ENCODE measurements at places on chromosomes 1 and 21.

GRCh38 chr1:178057141-178057765 is 36.7 kb upstream of the RASAL2 start:
- no peak for DNase-seq

DNA sequence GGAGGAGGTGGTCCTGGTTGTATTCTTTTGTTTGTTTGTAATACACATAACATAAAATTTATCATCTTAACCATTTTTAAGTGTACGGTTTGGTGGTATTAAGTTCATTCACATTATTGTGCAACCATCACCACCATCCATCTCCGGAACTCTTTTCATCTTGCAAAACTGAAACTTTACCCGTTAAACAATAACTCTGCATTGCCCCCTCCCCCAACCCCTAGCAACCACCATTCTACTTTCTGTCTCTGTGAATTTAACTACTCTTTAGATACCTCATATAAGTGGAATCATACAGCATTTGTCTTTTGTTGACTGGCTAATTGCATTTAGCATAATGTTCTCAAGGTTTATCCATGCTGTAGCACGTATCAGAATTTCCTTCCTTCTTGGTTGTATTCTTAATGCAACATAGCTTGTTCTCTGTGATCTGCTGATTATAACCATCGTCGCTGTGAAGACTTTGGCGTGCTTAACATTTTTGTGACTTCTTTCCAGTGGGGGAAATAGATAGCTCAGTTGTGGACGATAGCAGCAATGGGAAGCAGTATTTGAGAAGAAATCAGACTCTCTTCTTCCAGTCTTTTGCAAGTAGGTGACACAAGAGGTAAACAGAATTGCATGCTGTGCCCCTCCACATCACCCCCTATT is 117.5 kb upstream of the HOOK1 start:
- no peak for DNase-seq

- DNase-seq, result no peak
These were observed 26.9 kb downstream of the EDARADD start for GRCh38 chr1:236421022-236421421.

GRCh38 chr1:36796733-36797132 is 237.6 kb downstream of the GRIK3 start:
- DNase-seq, result no peak

- DNase-seq, result no peak
These were observed 9.7 kb upstream of the FOXO6 start for GRCh38 chr1:41351262-41352151.

DNA sequence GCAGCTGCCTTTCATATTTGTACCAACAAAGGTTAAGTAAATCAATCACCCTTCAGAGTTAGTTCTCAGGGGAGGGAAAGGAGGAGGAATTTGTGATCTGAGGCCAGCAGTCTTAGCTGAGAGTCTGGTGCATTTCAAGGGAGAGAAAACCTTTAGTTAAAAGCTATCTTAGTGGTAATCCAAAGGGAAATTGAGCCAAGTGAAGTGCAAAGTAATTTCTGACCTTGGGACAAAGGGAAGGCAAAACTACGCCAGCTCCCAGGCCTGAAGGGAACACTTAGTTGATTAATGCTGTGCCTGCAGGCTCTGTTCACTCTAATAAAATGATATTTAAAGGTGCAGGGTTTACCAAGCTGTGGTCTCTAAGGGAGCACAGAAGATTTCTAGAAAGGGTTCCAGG is 23.1 kb upstream of the FMOD start:
- DNase-seq, result no peak

DNA sequence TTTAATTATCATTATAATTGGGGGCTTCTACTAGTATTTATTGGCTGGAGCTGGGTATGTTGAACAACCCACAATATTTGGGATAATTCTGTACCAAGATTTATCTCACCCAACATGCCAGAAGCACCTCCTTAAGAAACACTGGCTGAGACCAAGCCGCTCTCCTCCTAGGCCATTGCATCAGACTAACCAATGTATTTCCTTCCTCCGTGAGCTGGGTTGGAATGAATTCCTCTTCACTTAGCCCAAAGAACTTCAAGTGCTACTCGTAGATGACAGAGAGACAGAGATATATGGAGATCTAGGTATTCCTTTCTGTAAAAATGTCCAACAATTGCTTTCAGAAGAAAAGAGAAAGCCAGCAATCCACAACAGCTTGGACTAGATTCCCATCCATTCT is 87.2 kb upstream of the ETS2 start:
- DNase-seq, result no peak

GRCh38 chr1:207972337-207972736 is 61.4 kb upstream of the CD34 start:
- no peak for DNase-seq

DNA sequence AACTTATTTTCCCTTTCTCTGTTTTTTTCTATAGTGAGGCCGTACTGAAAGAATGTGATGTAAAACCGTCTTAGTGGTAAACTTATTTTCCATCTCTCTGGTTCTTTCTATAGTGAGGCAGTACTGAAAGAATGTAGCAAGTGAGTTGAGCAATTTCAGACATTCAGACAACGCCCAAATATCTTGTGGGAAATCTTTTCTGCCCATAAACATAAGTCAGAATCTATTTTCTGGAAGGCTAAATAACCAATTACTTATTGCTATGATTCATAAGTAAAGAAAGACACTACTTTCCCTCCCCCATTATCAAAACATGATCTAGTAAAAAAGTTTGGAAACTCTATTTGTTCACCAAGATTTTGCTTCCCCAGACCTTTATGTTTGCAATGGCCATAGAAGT is 18.8 kb upstream of the SCCPDH start:
- no peak for DNase-seq

DNA sequence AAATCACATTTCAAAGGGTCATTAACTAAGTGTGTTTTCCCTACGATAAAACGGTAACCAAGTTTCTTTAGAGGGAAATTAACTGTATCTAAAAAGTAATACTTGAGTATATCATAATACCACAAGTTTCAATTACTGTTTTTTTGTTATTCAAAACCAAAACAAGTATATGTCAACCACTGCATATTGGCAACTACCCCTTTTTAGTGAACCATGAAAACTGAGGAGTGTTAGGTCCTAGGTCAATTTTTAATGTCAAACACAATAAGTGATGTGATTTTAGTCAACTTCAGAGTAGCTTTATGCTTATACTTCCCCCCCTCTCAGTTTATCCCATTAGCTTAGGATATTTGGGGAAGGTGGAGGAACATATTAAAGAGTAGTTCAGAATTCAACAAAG is 10.4 kb downstream of the NSL1 start:
- DNase-seq, result no peak

- DNase-seq, result no peak
These were observed 22.2 kb upstream of the ERG start for GRCh38 chr21:38520511-38520910.

DNA sequence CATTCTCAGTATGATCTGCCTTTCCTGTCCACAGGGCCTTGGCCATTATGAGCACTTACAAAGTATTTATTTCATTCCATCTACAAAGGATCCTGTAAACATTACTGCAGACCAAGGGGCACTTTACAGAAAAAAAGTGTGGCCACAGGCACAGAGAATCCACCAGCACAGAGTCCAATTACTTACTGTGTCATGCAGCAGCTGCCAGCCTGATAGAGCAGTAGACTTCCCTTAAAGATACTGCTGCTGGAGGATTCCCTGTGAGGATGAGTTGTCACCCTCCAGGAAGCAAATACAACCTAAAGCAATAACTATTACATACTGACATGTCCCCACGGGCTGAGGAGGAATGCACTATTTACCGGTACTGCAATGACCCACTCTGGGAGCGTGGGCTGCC is 97.1 kb upstream of the COG2 start:
- no peak for DNase-seq

DNA sequence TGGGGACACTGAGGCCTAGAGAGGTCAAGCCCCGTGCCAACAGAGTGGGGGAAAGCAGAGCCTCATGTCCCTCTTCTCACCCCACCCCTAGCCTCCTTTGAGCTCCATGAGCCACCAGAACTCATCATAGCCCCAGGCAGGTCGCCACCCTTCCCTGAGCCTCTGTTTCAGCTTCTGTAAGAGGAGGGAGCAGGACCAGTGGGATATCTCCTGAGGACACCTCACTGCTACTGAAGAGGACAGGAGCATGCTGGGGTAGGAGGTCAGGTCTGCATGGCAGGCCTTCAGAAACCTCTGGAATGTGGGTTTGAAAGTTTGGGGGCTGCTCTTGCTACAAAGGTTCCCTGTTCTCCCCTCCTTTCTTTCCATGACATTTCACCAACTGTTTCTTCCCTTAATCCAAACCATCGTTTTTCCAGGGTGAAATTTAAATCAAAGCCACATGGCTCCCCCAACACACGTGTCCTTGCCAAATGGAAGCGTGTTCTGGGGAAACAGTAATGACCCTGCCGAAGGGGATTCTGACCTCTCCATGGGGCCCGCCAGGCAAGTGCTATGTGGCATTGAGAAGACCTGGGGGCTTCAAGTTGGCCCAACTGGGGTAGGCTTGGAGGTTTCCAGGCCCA is 88.1 kb upstream of the RUNX3 start:
- no peak for DNase-seq

DNA sequence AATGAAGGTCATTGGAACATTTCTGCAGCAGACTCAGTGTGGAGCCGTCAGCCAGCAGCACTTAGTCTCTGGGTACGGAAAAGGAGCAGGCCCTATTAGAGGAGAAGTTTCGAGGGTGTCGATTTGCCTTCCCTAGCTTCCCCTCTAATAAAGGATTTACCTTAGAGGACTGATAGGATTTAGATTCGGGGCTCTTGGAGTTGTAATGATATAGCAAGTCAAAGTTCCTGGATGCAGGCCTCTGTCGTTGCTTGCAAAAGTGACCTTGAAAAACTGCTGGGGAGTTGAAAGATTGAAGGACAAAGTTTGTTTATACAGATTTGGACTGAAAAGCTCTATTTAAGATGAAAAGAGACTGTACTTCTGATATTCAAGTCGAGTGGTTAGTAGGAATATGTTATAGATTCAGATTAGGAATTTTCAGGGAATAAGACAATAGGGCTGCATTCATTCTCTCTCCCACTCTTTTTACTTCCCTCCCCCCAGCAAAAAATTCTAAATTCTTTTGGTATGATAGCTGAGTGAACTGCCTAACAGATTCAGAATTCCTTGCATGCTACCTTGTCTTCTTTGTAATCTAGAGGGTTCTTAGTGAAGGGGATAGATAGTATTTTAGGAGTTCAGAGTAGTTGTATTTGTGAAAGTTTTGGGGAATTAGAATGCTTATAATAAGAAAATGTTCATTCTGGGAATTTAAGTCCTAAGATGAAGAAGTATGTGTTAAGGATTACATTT is 19.2 kb downstream of the NFYC start:
- DNase-seq, result no peak

DNA sequence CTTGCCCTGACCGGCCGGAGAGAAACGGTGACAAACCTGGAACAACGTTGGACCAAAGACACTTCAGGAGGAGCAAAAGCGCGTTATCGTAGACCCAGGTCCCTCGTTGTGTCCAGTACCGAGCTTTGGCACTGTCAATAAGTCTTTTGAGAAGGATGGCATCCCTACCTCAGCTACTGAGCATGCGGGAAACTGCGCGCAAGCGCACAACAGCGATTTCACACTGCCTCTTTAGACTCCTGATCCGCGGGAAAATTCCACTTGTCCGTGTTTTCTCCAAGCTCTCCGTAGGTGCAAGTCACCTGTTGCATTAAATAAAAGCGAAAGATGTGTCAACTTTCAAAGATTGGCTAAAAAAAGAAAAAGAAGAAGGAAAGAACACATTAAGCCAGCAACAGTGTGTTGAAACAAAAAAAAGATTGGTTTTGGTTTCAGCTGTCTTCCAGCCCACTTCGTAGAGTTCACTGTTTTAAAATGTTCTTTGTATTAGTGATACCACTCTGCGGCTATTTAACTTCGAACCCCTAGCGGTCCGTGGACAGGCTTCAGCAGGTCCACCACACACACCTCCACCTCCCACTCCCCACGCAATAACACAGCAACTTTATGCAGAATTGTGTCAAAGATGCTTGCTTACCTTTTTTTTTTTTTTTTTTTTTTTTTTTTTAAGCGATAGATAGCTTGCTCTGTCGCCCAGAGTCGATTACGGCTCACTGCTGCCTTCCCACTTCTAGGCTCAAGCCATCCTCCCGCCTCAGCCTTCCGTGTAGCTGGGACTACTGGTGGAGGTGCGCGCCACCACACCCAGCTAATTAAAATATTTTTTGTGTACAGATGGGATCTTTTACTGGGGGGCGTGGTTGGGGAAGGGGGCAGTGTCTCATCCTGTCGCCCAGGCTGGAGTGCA is at the start of gene BPNT1:
Gene BPNT1, minus strand, starts transcription at position 139 of the 907 bp plus-strand sequence. CDS start 9,942 bp downstream, outside the sequence.
- DNase-seq, result peak; percentile 99

- DNase-seq, result no peak
These were observed 31.6 kb downstream of the WDR4 start for GRCh38 chr21:42847726-42848125.

- DNase-seq, result no peak
These were observed 11.7 kb upstream of the PTP4A2 start for GRCh38 chr1:31949862-31950261.

DNA sequence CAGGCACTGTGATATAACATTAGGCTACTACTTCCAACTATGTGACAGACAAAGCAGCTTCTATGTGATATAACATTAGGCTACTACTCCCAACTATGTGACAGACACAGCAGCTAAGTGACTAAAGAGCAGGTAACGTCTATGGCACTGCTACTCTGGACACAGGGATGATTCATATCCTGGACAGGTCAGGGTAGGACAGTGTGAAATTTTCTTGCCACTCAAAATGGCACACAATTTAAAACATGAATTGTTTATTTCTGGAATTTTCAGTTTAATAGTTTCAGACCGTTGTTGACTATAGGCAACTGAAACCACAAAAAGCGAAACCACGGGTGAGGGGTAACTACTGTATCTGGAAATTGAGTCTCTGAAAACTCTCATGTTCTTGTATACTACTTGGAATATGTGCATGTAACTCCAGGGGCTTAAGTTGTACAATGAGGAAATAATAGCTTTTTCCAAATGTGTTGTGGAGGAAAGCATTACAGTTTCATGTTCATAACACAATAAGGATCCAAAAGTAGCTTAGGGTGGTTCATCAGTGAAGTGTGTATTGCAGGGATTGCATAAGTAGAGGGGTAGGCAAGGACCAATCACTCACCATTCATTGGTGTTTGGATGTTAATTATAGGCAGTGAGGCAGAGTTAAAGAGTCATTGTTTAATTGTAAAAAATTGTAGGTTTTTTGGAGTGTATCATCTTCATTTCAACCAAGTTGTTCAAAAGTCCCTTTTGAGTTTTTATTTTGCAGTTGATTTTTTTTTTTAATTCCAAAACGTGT is 5.3 kb downstream of the DTL start:
- DNase-seq, result no peak

- DNase-seq, result no peak
These were observed 8.7 kb downstream of the KPNA6 start for GRCh38 chr1:32116531-32116930.

GRCh38 chr1:157325220-157325619 is 187.0 kb upstream of the ETV3 start:
- DNase-seq, result no peak

All from activated CD4-positive, alpha-beta T cell treated with anti-CD3 and anti-CD28 coated beads, Interleukin-2, amount 50 U/mL, for 4 hours (primary cell).